ENCODE measurements at places on chromosomes 2 and 18.

GRCh38 chr2:135951041-135951583 lies 34.3 kb downstream of the DARS1 start:
- DNase-seq: no peak

DNA sequence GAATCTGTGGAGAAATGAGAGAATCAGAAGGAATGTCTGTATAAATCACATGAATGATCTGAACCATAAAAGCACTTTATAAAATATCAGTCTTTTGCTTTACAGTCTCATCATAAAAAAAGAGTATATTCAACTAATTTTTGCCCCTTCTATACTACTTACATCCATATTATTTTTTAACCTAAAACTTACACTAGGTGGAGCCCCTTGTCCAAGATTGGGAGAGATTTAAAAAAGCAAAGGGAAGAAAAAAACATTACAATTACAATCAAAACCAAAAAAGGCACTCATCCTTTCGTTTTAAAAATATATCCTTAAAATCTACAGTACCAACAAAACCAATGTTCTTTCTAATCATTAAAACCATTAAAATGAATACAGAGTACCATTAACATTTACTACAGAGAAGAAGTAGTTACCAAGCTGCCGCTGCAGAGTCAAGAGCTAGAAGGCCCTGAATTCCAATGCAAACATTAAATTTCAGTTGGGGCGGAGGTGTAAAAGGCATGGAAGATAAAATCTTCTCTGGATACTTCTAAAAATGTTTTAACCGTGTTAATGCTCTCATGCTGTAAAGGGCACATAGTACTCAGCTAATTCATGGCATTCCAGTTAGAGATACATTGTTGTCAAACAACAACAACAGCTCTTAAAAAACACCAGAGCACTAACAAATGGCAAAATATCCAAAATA lies 56.7 kb upstream of the EPB41L3 start:
- DNase-seq: no peak

DNA sequence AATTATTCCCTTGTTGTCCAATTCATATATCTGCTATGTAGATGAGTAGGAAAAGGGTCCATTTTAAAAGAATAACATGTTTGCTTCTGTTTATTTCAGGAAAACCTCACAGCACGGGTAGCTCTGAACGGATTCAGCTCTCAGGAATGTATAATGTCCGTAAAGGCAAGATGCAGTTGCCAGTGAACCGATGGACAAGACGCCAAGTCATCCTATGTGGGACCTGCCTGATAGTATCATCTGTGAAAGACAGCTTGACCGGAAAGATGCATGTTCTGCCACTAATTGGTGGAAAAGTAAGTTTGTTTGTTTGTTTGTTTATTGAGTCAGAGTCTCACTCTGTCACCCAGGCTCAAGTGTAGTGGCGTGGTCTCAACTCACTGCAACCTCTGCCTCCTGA lies 114.6 kb downstream of the PHLPP1 start:
- no peak for DNase-seq

DNA sequence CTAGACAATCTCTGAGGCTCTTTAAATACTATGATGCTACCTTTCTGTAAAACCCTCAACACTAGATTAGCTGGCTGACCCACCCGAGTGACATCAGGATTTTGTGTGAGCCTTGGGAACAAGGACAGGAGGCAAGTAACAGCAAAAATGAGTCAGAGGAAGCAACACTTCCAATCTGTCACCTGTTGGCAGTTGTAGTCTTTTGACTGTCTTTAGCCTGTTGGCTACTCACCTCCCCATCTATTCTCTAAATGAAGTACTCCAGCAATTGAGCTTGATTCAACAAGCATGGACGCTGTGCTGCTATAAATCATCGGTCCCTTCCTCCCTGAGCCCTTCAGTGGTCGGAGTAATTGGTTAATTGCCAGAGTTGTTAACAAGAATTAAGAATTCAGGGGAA lies 898.7 kb downstream of the BCL11A start:
- DNase-seq: no peak

- no peak for DNase-seq
Observed at GRCh38 chr2:41598161-41598894, 449.5 kb upstream of the PKDCC start.

DNA sequence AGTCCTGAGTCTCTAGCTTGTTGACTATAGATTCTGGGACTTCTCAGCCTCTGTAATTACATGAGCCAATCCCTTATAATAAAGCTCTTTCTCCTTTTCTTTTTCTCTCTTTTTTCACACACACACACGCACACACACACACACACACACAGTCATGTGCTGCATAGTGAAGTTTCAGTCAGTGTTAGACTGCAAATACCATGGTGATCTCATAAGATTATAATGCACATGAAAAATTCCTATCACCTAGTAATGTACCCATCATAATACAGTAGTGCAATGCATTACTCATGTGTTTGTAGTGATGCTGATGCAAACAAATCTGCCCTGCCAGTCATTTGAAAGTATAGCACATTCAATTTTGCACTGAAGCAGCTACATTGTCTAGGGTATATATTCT lies 558.2 kb downstream of the SUCLG1 start:
- DNase-seq: peak; percentile 7

GRCh38 chr18:79971211-79971952 lies 6.9 kb downstream of the HSBP1L1 start:
- no peak for DNase-seq

Measured in Panc1 (cell line).